ENCODE measurements at places on chromosomes 16 and 17. TPM values are rescaled to one million over a fixed set of nuclear protein-coding genes. Genes with fewer than 3 reads are reported as not detected.

DNA sequence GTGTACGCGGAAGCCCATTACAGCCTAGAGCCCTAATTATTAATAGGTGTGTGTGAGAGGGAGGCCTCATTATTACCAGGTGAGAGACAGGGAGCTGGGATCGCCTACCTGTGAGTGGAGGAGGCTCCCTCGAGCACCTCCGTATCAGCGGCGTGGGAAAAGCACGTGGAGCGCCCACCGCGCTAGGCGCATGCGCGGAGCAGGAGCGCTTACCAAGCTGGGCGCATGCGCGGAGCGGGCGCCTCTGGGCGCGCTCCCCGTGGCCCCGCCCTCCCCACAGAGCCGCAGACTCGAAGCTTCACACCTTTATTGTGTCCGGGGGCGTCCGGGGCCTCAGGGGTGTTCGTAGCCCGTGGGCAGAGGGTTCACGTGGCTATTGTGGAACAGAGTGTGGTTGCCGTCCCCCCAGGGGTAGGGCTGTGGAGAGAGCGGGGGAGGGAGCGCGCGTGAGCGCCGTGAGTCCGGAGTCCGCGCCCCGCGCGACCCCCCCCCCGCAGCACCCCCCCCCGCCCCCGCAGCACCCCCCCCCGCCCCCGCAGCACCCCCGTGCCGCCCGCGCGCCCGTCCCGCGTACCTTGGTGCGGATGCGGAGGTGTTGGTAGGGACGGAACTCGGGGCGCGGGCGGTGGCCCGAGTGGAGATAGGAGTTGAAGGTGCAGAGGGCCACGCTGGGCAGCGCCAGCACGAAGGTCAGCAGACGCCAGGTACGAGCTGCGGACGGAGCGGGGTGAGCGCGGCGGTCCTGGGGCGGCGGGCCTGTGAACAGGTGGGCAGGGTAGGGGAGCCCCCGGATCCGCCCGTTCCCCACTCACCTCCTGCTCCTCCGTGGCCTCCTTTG, 500 bp downstream of the COX6A2 start:
- peak; percentile 47 for DNase-seq

- no peak for DNase-seq
Observed at GRCh38 chr17:13152501-13152900, 134.7 kb upstream of the ELAC2 start.

GRCh38 chr17:45131616-45132319, 547 bp downstream of the PLCD3 start:
- peak; percentile 71 for DNase-seq

GRCh38 chr17:29677824-29678223, 55.1 kb upstream of the CORO6 start:
- DNase-seq: no peak

- no peak for DNase-seq
Observed at GRCh38 chr17:42027590-42027889, 7.7 kb downstream of the NKIRAS2 start.

- DNase-seq: no peak
Observed at GRCh38 chr17:27529230-27529796, 73.1 kb downstream of the KSR1 start.

GRCh38 chr17:17696882-17697633, 15.8 kb downstream of the RAI1 start:
- DNase-seq: peak; percentile 67

GRCh38 chr16:10210944-10211343, 28.7 kb upstream of the GRIN2A start:
- DNase-seq: no peak

GRCh38 chr16:30555315-30556124, 2.7 kb downstream of the ZNF764 start:
- no peak for DNase-seq

GRCh38 chr16:66272461-66272860, 94.0 kb upstream of the CDH5 start:
- peak; percentile 6 for DNase-seq

Gene HAP1
- 0.53 TPM for total RNA-seq

Gene ACAP1
- 12.1 TPM for total RNA-seq

Gene TSPAN10
- 0.25 TPM for total RNA-seq

Measured in colonic mucosa (tissue), 4 donors.